ENCODE measurements at places on chromosomes 7 and 10.
A peak's percentile ranks its signal among the peaks of the same experiment; 100 is the strongest.

- DNase-seq: no peak
Measured at GRCh38 chr7:101160910-101161309, 4.5 kb downstream of the VGF start.

- no peak for DNase-seq
Measured at GRCh38 chr7:133183969-133184368, 68.9 kb upstream of the EXOC4 start.

DNA sequence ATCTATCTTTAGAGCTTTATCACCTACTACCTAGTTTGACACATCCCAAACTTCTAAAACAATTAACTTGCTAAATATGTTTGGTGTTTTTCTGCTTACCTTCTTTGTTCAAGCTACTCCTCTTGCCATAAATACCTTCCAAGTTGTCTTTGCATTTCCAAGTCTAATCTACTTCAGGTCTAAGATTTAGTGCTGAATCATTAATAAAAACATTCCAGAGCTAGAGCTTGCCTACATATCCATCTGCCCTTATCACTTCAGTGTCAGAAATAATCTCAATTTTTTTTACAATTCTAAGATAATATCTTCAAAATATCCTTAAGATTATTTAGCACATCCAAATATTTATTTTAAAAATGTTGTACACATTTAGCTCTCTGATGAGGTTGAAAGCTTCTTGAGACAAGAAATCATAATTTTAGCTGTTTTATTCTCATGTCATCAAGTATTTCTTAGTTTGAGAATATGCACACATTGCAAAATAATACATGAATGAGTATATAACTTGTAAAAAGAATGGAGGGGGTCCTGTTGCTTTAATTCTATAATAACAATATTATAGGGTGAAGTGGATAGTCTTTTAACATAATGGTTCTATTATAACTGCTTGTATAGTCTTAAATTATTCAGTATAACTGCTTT, 466.3 kb downstream of the SEMA3D start:
- DNase-seq: no peak

DNA sequence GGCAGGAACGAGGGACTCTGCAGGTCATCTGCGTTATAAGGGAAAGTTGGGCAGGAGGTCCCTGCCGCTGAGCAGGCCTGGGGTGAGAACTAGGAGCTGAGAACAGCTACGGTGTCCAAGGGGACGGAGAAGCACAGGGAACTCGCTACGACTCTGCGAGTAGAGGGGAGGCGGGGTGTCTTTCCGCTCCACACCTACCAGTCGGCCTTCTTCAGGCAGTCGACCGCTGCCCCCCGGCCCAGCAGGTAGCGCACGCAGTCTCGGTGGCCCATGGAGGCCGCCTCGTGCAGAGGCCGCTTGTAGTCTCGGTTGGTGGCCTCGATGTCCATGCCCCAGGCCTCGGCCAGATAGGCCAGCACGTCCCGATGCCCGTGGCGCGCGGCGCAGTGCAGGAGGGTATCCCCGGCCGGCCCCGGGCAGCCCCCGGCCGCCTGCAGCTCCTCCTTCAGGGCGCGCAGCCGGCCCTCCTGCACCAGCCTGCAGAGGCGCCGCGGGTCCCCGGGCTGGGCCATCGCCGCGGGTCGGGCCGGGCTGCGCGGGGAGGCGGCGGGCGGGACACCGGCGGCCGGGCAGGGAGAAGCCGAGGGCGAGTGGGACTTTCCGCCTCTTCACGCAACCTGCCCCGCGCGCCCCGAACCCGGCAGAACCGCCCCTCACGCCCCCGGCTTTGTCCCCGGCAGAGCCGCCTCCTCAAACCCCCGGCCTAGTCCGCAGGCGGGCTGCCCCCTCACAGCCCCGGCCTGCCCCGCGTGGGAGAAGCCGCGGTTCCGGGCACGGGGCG, 660 bp downstream of the ANKRD16 start:
- no peak for DNase-seq

DNA sequence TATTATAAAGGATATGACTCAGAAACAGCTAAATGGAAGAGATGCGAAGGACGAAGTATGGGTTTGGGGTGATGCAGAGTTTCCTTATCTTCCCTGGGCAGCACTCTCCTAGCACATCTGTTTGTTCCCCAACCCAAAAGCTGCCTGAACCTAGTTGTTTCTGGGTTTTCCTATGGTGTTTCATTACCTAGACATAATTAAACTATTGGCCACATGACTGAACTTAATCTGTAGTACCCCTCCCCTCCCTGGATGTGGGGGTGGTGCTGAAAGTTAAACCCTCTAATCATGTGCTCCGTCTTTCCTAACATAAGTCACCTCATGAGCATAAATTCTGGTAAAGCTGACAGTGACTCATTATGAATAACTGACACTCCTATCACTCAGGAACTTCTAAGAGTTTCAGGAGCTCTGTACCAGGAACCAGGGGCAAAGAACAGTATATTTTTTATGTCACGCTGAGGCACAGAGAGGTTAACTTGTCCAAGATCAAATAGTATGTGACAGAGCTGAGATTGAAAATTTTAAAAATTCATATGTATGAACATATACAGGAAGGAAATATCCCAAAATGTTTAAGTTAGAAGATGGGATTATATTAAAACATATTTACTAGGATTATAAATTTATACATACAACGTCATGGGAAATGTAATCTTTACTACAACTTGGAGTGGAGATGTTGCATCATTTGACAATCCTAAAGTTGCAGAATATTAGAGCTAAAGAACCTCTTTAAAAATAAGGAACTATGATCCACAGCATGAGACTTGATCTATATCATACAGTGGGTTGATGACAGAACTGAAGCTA, 4.8 kb downstream of the STRIP2 start:
- DNase-seq: no peak

DNA sequence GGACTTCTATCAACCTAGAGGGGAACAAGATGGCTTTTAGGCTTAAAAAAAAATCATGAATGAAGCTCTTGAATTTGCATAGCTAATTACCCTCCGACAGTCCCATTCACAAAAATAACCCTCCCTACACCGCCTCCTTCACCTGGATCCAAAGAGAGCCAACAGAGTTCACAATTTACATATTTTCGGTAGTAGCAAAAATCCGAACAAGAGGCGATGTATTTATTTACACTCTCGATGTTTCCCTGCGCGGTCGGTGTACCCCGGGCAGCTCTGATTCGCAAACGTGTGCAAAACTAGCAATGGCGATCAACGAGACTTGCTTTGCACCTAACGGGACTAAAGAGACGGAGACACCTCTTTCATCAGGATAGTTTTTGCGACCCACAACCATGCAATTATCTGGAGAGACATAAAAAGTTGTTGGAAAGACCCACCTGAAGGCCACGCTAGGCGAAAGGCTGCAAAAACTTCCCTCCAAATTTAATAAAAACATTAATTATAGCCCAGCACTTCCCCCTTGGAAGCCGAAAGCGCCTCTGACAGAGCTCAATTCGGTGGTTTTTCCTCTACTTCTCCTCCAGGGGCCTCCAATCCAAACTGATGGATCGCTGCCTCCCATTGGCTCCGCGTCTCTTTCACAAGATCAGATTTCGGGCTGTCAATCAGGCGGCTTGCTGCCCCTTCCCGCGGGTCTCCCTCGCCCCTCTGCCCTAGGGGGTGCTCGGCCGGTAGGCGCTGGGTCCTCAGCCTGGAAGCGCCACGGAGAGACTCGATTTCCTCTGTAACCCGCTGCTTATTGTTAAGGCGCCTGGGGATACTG, at the start of gene ETV1:
TSS of gene ETV1 (minus strand) at position 541 of the 823 bp plus-strand sequence. CDS start 614 bp downstream, outside the sequence.
- peak; percentile 80 for DNase-seq

DNA sequence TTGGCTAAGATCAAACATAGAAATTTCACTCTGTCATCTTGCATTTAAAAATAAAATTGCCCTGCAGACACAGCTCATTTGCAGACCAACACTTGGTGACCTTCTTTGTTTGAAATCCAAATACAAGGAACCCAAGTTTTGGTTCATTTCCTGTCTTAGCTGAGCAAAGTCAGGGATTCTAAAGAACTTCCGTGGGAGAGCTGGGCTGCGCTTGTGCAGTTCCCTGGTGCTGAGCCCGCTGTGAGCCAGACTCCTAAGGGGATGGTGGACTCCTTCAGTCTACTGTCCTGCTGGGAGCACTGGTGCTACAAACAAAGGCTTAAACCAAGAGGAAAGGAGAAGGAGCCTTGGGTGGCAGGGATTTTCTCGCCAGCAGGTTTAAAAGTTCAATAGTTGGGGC, 60.0 kb downstream of the MYOF start:
- no peak for DNase-seq

DNA sequence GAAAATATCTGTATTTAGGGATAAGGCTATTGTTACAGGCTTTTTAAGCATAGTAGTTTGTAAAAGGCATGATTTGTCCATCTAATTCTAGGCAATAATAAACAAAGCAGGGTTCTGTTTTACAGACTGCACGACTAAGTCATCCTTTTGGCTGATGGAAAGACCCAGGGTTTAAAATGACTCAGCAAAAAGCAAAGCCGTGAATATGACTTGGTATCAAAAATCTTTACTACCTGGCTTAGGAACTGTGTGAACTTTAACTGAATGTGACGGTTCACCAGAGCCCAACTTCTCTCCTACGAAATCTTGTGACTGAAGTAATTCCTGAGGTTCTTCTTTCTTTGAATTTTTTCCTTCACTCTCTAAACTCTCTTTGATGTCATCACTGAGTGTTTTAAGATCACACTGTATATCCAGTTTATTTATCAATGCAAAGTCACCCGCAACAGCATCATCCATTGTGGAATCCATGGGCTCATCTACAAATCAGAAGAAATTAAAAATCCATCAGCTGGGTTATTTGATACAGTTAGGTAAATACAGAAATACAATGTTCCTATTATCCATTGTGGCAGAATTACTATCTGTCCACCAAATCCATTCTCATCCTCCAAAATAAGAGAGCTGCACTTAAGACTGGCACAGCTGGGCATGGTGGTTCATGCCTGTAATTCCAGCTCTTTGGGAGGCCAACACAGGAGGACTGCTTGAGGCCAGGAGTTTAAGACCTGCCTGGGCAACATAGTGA, 17.0 kb downstream of the ATE1 start:
- no peak for DNase-seq

DNA sequence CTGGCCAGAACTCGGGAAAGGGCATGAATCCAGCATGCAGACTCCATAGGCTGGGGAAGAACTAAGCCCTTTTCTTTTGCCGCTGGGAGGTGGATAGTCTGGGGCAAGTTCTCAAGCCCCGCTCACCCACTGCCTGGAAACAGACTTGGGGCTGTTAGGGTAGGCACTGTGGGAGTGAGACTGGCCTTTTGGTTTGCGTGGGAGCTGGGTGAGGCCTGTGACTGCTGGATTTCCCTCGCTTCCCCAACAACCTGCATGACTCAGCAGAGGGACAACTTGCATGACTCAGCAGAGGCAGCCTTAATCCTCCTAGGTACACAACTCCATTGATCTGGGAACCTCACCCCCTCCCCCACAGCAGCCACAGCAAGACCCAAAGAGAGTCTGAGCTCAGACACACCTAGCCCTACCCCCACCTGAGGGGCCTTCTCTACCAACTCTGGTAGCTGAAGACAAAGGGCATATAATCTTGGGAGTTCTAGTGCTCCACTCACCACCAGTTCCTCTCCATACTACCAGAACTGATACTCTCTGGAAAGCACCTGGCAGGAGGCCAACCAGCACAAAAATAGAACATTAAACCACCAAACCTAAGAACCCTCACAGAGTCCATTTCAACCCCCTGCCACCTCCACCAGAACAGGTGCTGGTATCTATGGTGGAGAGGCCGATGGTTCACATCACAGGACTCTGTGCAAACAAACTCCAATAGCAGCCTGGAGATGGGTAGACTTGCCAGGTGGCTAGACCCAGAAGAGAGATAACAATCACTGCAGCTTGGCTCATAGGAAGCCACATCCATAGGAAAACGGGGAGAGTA, 81.4 kb upstream of the LAMB4 start:
- no peak for DNase-seq

- no peak for DNase-seq
Measured at GRCh38 chr7:43869867-43870240, 537 bp upstream of the MRPS24 start.

DNA sequence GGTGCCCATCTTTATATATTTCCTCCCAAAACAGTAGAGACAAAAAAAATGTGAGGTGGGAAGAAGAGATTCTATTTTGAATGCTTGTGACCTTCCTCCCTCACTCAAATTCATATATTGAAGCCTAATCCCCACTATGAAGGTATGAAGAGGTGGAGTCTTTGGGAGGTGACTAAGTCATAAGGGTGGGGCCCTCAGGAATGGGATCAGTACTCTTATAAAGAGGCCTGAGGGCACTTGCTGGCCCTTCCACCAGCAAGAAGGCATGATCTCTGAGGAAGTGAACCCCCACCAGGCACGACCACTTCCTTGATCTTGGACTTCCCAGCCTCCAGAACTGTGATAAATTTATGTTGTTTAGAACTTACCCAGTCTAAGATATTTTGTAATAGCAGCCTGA, 517.2 kb upstream of the CNTNAP2 start:
- no peak for DNase-seq

GRCh38 chr7:140060788-140061606, 1.8 kb downstream of the PARP12 start:
- DNase-seq: no peak

GRCh38 chr7:145860809-145861208, 255.8 kb upstream of the CNTNAP2 start:
- no peak for DNase-seq

GRCh38 chr10:31578951-31579350, 259.9 kb downstream of the ZEB1 start:
- no peak for DNase-seq

DNA sequence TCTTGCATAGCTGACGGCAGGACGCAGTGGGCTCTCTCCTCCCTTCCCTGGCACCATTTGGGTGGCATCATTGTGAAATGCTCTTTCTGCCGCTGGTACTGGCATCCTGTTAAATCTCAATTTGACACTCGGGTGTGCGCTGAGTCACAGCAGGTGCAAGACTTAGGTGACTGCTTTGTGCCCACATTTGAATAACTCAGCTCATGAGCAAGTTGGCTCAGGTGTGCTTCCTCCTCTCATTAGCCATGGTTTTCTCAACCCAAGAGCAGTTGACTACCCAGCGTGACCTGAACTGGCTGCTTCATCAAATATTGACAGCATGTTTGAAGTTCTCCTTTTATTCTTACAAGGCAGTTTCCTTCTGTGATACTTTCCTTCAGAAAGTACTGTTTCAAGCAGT, 24.6 kb upstream of the NFE2L3 start:
- no peak for DNase-seq
